ENCODE measurements at places on chromosomes 7 and 10.

- no peak overlapping the region for H3K4me3 ChIP-seq
- no peaks in the 10 kb centered on the region for H3K27me3 ChIP-seq
- DNase-seq: no peak
Observed at GRCh38 chr10:111139567-111139966, 62.7 kb downstream of the ADRA2A start.

DNA sequence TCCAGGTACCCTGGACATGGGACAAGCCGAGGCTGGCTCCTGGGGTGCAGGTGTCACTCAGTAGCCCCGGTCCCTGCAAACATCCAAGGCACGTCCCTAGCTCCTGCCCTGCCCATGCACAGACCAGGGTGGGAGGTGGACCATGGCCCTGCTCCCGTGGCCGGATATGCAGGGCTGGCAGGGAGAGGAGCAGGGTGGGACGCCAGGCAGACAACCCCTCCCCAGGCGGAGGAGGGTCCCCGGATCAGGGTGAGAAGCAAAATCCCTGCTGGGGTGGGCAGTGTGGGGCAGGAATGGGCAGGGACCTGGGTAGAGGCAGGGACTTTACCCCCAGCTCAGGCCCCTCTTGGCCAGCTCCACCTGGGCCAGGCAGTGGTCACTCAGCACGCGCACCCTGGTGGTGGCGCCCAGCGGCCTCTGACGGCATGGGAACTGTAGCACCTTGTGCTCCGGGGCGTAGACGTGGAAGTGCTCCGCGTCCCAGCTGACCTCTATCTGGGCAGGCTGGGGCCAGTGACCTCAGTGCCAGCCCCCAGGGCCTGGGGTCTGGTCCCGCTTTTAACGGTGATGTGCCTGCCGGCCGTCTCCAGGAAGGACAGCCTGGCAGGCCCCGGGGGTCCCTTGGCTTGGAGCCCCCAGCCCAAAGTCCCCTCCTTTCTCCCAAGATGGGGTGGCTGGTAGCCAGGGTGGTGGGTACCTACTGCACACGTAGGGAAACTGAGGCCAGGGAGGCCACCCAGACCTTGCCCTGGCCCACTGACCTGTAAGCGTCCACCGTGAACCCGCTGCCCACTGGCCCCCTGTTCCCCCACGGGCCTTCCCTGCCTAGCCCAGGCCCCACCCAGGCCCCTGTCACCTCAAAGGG is 1.2 kb downstream of the GRIFIN start:
- H3K27me3 ChIP-seq: no peaks in the 10 kb centered on the region
- H3K4me3 ChIP-seq: no peak overlapping the region
- H3K36me3 ChIP-seq: no peaks in the 10 kb centered on the region
- DNase-seq: no peak
- no peak overlapping the region for H3K27ac ChIP-seq

- H3K27me3 ChIP-seq: no peaks in the 10 kb centered on the region
- no peak for DNase-seq
- H3K36me3 ChIP-seq: no peaks in the 10 kb centered on the region
- H3K27ac ChIP-seq: no peak overlapping the region
- H3K4me3 ChIP-seq: no peak overlapping the region
- peaks cover 20% of the 10 kb centered on the region for H3K4me1 ChIP-seq
Observed at GRCh38 chr10:91238191-91238590, 17.7 kb downstream of the PCGF5 start.

- H3K27me3 ChIP-seq: no peaks in the 10 kb centered on the region
- H3K27ac ChIP-seq: no peak overlapping the region
- no peaks in the 10 kb centered on the region for H3K4me1 ChIP-seq
- no peak for DNase-seq
- H3K4me3 ChIP-seq: no peak overlapping the region
Observed at GRCh38 chr10:98800263-98800662, 353.5 kb upstream of the HPS1 start.

- peaks cover 62% of the 10 kb centered on the region for H3K36me3 ChIP-seq
- no peak overlapping the region for H3K27ac ChIP-seq
Observed at GRCh38 chr7:55203300-55203699, 161.8 kb upstream of the LANCL2 start.

- H3K27ac ChIP-seq: no peak overlapping the region
- no peak overlapping the region for H3K4me3 ChIP-seq
- DNase-seq: no peak
- no peaks in the 10 kb centered on the region for H3K27me3 ChIP-seq
Observed at GRCh38 chr10:124798781-124799180, 2.8 kb upstream of the ABRAXAS2 start.

DNA sequence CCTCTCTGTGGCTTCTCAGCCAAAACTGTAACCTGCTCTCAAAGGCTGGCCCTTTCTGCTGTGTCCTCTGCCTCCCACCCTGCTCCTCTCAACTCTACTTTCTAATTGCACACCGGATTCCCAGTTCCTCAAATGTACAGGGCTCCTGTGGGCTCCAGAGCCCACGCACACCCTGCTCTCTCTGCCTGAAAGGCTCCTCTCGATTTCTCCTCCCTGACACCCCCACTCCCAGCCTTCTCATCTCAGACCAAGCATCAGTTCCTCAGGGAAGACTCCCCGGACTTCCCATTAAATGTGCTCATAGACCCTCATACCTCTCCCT is 111.7 kb upstream of the STEAP1B start:
- no peaks in the 10 kb centered on the region for H3K36me3 ChIP-seq
- H3K27ac ChIP-seq: no peak overlapping the region
- H3K4me1 ChIP-seq: no peaks in the 10 kb centered on the region
- DNase-seq: no peak
- H3K4me3 ChIP-seq: no peak overlapping the region

- H3K27ac ChIP-seq: no peak overlapping the region
- H3K4me1 ChIP-seq: peaks cover 13% of the 10 kb centered on the region
- no peaks in the 10 kb centered on the region for H3K27me3 ChIP-seq
- DNase-seq: no peak
Observed at GRCh38 chr10:30873411-30873810, 158.3 kb downstream of the ZNF438 start.

GRCh38 chr7:45967591-45968157 is 46.6 kb upstream of the IGFBP3 start:
- H3K4me3 ChIP-seq: no peak overlapping the region
- peaks cover 28% of the 10 kb centered on the region for H3K4me1 ChIP-seq
- no peaks in the 10 kb centered on the region for H3K36me3 ChIP-seq

- H3K27me3 ChIP-seq: no peaks in the 10 kb centered on the region
- H3K36me3 ChIP-seq: no peaks in the 10 kb centered on the region
- no peak overlapping the region for H3K27ac ChIP-seq
- peaks cover 8% of the 10 kb centered on the region for H3K4me1 ChIP-seq
- no peak overlapping the region for H3K4me3 ChIP-seq
Observed at GRCh38 chr7:66631471-66631870, 2.8 kb downstream of the KCTD7 start.

DNA sequence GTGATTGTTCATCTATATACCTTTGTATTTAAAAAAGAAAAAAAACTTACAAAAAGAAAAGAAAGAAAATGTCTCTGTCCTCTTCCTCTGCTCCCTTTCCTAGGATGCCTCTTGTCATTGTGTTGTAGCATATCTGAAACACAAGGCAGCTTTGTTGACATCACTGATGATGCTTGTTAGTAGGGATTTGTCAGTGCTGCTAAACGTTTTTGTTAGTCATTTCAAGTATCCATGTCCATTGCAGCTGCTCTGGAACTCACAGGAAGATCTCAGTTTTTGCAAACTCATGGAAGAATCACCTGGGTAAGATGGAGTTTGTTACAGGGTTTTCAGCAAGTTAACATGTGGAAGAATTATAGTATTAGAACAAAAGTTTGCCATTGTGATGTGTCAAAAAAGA is 123.6 kb downstream of the CCSER2 start:
- DNase-seq: no peak
- H3K4me1 ChIP-seq: no peaks in the 10 kb centered on the region
- no peaks in the 10 kb centered on the region for H3K36me3 ChIP-seq
- H3K4me3 ChIP-seq: no peak overlapping the region

Data from thoracic aorta (tissue), 2 donors.